Panc1 (cell line): ENCODE measurements at places on chromosomes 5 and 9.

- no peak for DNase-seq
Measured at GRCh38 chr5:173394701-173395100, 66.5 kb upstream of the STC2 start.

GRCh38 chr5:18764161-18764560 is 1129.9 kb downstream of the TAF11L14 start:
- no peak for DNase-seq

GRCh38 chr5:124824637-124825158 is 78.3 kb upstream of the ZNF608 start:
- no peak for DNase-seq

GRCh38 chr5:14400611-14401010 is 181.0 kb upstream of the OTULINL start:
- DNase-seq, result no peak

GRCh38 chr9:82132024-82132423 is 143.5 kb downstream of the SPATA31D1 start:
- DNase-seq, result no peak

DNA sequence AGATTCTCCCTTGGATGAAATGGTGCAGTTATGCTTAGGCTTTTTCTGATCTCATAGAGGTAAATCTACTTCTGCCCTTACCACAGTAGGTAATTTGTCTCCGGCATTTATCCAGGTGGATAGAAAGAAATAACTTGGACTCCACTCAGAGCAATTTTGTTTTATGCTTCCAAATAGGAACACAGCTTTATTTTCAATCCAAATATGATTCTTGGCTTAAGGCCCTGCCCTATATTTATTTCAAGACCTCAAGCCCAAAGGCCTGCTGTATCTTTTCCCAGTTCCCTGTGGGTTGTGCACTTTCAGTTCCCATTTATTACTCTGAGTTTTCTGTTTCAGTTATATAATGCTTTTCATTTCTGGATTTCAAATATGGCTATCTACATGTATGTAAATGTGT is 274.2 kb upstream of the SMC2 start:
- no peak for DNase-seq

DNA sequence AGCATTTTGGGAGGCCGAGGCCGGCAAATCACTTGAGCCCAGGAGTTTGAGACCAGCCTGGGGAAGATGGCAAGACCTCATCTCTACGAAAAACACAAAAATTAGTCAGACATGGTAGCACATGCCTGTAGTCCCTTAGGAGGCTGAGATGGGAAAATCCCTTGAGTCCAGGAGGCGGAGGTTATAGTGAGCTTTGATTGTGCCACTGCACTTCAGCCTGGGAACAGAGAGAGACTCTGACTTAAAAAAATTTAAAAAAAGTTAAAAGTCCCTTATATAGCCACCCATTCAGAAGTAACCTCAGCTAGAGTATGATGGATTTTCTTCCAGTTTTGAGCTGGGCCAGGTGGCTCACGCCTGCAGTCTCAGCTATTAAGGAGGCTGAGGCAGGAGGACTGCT is 72.4 kb downstream of the UGCG start:
- DNase-seq, result no peak

DNA sequence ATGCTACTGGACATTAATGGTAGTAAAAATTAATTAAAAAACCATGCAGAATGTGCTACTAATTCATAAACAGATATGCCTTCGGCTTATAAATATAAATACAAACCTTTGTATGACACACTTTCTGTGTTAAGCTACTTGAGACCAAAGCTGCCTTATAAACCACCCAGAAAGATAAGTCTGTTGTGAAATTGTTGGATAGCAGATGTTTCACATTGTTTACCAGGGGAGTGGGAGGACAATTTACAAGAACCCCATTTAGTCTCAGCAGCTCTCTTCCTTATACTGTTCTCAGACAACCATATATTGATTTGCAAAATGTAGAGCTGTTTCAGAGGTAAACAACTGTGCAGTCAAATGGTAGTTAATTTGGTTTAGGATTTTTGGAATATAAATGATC is 524.4 kb downstream of the PRR16 start:
- no peak for DNase-seq

GRCh38 chr5:65018763-65019162 is 250.0 kb downstream of the CWC27 start:
- DNase-seq, result no peak

GRCh38 chr5:126124706-126125345 is 298.4 kb upstream of the GRAMD2B start:
- DNase-seq, result no peak

DNA sequence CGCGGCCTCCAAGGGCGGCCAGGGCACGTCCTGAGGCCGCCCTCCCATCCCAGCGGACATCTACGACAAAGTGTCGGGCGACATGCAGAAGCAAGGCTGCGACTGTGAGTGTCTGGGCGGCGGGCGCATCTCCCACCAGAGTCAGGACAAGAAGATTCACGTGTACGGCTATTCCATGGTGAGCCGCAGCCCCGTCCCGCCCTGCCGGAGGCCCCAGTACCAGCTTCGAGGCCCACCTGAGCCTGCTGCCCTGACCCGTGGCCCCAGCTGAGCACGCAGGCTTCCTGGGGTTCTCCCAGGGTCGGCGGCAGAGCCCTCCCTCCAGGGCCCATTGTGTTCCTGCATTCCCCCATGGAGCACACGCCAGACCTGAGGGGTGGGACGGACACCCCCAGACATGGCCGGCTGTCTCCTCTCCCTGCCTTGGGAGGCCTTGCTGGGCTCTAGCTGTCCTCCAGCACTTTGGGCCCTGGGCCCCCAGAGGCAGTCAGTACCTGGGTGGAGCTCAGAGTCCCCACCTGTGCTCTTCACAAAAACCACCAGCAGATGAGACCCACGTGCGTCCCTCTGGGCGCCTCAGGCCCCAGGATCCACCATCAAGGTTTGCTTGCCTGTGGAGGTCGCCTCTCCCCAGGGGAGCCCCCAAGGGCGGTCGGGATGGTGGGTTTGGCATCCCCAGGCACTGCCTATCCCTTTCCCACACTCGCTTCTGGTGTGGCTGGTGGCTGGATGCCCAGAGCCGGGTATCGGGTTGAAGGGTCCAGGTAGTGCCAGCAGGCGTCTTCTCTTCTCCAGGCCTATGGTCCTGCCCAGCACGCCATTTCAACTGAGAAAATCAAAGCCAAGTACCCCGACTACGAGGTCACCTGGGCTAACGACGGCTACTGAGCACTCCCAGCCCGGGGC is 1.0 kb downstream of the PHPT1 start:
- no peak for DNase-seq

GRCh38 chr9:124088476-124088837 is 76.9 kb downstream of the LHX2 start:
- no peak for DNase-seq

- DNase-seq, result no peak
Measured at GRCh38 chr5:58018016-58018415, 441.9 kb downstream of the PLK2 start.

DNA sequence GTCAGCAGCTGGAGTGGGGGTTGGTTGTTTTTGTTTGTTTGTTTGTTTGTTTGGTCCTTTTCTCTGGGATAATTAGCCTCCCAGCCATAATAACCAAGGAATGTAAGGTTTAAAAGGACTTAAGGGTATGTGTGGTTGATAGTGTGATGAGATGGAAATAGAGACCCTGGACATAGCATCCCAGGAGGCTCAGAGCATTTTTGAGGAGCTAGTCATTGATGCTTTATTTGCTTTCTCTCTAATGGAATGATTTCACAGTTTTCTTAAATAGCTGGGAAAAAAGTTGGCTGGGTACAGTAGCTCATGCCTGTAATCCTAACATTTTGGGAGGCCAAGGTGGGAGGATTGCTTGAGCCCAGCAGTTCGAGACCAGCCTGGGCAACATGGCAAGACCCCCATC is 45.1 kb downstream of the TTC1 start:
- DNase-seq, result no peak

DNA sequence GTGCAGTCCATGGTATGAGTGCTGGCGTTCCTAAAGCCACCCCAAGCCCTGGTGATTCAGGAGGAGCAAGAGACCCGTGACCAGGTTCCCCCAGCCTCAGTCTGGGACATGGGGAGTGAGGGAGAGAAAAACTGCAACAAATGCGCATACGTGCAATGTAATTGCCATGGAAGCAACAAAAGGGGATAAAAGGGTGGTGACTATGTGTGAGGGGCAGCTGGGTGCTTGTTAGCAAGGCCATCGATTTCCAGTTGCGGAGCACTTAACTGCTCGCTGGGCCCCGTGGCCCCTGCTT is 709 bp upstream of the SH3PXD2B start:
- no peak for DNase-seq

DNA sequence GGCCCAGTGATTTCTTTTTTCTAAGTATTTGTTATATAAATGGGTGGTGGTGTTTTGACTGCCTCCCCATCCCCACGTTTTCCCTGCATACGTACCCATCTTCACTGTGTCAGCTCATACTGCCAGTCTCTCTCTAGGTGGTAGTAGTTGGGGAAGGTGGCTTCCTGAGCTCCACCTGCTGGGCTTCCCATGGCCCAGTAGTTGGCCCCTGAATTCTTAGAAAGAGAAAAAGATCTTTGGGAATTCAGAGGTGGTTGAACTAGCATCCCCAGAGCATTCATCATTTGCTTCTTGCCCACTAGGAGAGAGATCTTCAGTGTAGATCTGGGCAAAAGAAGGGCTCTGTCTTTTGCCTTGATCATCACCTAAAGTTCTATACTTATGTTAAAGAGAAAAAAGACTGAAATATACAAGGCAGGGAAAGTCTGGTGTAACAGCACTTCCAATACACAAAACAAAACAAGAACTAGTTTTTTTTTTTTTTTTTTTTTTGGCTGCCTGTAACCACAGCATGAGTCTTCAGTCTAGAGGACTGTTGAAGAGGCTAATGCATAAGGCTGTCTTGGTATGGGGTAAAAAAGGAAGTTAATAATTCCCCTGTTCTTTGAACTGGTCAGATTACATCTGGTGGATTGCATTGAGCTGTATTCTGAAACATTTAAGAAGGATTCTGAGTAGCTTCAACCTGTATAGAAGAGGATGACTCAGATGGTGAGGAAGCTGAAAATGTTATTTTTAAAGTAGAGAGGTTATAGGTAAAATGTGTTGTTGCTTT is 128.7 kb downstream of the ATG10 start:
- DNase-seq, result no peak

DNA sequence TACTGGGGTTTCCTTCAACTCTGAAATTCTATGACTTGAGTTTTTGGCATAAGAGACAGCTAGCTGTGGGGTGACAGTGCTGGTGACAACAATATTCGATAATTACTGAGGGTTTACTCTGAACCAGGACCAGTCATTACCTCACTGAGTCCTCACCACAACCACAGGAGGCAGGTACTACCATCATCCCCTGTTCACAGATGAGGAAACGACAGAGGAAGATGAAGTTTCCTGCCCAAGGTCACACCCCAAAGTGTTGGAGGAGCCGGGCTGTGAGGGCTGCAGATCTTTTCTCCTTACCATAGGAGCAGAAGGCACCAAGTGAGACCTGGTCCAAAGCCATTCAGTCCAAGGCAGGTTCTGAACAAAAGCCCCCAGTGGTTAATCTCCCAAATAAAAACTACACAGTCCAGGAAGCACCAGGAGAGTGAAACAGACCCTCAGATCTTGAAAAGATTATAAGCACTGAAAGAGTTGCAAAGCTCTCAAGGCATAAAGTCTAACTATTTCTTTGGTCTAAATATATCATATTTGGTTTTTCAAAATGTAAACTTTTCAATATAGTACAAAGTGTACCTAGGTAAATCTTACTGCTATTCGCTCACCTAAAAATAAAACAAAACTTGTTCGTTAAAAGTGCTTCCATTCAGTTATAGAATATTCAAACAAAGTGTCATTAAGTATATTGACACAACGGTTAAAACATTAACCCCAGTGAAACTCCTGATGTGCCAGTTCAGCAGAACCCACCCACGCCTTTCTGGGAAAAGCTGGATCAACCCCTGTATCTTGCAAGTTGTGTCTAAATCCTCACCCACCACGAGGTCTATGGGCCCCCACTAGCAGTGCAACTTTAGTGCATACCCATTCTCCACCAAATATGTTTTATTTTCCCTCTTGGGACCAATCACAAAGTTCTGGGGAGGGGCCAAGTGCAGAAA is 82.6 kb upstream of the EQTN start:
- no peak for DNase-seq

- DNase-seq, result no peak
Measured at GRCh38 chr5:143636931-143637528, 174.9 kb upstream of the HMHB1 start.

- DNase-seq, result no peak
Measured at GRCh38 chr5:80216753-80217596, 38.9 kb downstream of the SERINC5 start.

GRCh38 chr5:181261320-181262049 is 542 bp upstream of the TRIM52 start:
- DNase-seq, result no peak

DNA sequence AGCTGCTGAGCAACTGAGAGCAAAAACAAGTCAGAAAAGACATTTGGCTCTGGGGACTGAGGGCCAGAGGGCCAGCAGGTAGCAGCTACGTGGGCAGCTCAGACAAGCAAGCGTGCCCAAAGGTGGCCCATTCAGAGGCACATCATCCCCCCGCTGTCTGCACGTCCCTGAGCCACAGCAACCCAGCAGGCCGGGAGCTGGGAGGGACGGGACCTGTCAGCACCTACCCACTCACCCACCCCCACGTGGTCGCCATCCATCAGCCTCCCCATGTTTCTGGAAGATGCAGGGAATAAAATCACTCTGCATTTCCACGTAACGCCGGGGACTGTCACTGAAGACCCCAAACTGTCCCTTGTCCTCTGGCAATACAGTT is 167.8 kb downstream of the COL23A1 start:
- DNase-seq, result no peak

DNA sequence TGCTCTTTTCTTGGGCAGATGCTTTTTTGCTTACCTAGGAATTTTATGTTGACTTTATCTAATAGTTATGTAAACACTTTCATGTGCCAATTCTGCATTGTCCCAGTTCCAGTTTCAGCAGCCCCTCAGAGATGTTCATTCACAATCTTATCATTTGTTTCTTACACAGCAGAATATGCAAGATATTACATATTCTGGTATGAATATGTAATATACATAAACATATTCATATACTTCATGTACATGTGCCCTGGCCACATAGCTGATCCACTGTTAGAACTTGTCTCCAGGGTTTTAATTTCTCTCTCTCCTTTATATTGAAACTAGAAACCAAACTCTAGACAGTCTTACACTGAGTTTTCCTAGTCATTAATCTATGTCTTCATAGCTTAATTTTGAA is 90.2 kb upstream of the PARP8 start:
- no peak for DNase-seq

DNA sequence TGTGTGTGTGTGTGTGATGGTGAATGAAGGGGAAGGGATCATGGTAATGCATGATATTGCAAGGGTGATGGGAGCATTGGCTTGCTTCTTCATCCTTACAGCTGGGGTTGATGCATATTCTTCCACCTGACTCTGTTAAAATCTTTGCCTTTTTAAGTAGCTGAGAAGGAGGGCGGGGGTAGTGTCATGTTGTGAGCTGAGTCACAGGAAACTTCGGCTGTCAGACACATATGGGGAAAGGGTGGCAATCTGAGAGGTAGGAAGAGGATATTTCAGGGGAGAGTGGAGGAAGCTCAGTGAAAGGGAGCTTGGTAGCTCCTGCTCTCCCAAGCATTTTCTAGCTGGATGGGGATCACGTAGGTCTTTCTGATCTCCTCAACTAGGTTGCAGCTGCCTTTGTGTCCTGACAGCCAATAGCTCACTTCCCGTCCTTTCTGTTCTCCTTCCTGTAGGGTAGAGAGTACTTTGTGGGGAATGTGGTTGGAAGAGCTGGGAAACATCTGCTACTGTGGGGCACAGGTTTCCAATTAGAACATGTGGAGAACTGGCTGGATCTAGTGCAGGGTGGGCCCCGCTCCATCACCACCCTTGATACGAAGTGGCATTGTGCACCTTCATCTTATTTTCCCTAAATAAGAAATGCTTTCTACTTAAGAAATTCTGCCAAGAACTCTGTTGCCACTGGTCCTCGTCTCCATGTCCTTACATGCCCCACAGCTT is 18.1 kb upstream of the CLK4 start:
- no peak for DNase-seq

- DNase-seq, result no peak
Measured at GRCh38 chr9:126698251-126698650, 84.5 kb downstream of the LMX1B start.
